ENCODE measurements at places on chromosomes 4 and X. TPM values are rescaled to one million over a fixed set of nuclear protein-coding genes. Genes with fewer than 3 reads are reported as not detected.

Gene SAGE1
- total RNA-seq, result under 0.01 TPM

Gene CDKL2
- 0.55 TPM for total RNA-seq

Gene HS6ST2
- 0.14 TPM for total RNA-seq

Gene PLAC8
- total RNA-seq, result under 0.01 TPM

Gene TLL1
- total RNA-seq, result 0.09 TPM

Gene PRSS12
- total RNA-seq, result 34.1 TPM

Gene TMEM255A
- not detected for total RNA-seq

Gene GPR119
- not detected for total RNA-seq

Gene CT47B1
- not detected for total RNA-seq

Gene REELD1
- total RNA-seq, result not detected

Gene MAGEB2
- not detected for total RNA-seq

Gene SYNPO2
- total RNA-seq, result 17.9 TPM

Gene ASB11
- total RNA-seq, result not detected

Gene HMX1
- total RNA-seq, result not detected

Gene GLA
- total RNA-seq, result 23.6 TPM

Gene NHSL2
- total RNA-seq, result 0.28 TPM

Gene WAS
- total RNA-seq, result not detected

Gene GYG2
- 11.4 TPM for total RNA-seq

Gene SLC10A6
- 0.28 TPM for total RNA-seq

Data from smooth muscle cell of bladder (primary cell).